Stimulated activated CD4-positive, alpha-beta T cell treated with anti-CD3 and anti-CD28 coated beads, Interleukin-1b, Interleukin-23, amount 100 ng/mL, for 4 hours (primary cell): ENCODE measurements at places on chromosomes 13 and 19.

DNA sequence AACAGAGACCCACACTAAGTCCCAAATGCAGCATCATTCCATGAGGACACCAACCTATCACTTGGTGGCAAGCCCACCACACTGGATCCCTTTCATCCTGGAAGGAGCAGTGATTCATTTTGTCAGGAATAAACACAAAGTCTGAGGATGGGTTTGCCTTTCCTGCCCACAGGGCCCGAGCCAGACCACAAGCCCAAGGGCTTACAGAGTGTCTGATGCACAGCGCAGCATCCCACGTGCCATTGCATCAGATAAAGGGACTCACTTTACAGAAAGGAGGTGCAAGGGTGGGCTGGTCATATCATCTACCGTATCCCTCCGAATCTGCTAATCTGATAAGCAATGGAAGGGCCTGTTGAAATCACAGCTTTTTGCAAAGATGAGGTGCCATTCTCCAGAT is 12.2 kb upstream of the KCTD15 start:
- DNase-seq = no peak

- no peak for DNase-seq
These were observed 491.3 kb downstream of the DIAPH3 start for GRCh38 chr13:59672445-59672844.

DNA sequence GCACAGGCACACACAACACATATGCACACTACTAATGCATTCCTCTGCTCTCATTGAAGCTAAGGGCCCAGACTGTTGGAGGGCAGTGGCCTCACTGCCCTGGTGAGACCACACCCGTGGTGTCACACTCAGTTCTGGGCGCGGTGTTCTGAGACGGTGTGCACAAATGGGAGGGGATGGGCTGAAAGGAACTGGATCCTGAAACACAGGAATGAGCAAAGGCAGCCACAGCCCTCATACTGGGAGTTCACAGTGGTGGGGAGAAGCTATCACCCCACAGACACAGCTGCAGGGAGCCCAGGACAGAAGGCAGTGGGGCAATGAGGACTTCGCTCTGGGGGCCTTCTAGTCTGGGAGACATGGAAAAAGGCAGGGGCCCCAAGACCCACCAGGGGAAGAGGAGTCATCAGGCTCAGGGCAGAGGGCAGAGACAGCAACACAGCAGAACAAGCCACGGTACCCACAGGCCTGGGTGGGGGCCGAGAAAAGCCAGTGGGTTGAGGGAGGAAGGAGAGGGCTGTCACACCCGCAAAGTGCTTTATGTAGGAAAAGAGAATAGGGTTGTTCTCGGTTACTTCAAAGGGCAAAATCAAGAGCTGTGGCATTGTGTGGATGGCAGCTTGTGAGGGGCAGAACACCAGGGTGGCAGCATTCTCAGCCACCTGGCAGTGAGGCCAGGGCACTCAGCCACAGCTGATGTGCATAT is 75.4 kb upstream of the GPR183 start:
- DNase-seq = no peak

- no peak for DNase-seq
These were observed 494.9 kb downstream of the FOXO1 start for GRCh38 chr13:40171566-40171965.

DNA sequence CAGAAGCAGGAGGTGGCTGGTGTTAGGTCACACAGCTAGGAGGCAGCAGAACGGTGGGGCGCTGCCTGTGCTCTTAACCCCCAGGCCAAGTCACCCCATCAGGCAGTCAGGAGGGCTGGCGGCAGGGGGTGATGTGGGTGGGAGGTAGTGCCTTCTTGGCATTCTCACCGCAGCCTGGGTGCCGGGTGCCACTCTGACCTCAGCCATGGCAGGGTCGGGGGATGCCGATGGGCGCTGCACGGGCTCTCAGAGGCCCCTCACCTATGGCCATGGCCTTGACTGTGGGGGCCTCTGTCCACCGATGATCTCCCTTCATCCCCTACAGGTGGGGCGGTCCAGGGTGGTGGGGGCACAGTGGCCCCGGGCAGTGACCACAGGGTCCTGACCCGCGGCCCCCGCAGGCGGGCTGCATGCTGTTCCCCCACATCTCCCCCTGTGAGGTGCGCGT is 5.6 kb downstream of the PTOV1 start:
- no peak for DNase-seq

- DNase-seq = no peak
These were observed 248.7 kb downstream of the EFNB2 start for GRCh38 chr13:106286811-106287210.
